Uterus (tissue), 4 donors: ENCODE measurements at places on chromosomes 4 and X. TPM values are rescaled to one million over a fixed set of nuclear protein-coding genes. Genes with fewer than 3 reads are reported as not detected.

The AFF2 gene
- total RNA-seq = 6.8 TPM

The HSD17B13 gene
- 0.14 TPM for total RNA-seq

The NALF2 gene
- not detected for total RNA-seq

The DMRTC1B gene
- not detected for total RNA-seq

- no peaks in the 10 kb centered on the region for H3K36me3 ChIP-seq
- H3K4me1 ChIP-seq = no peaks in the 10 kb centered on the region
- DNase-seq = no peak
- H3K27ac ChIP-seq = no peak overlapping the region
- no peak overlapping the region for H3K4me3 ChIP-seq
These were observed 42.3 kb upstream of the PRSS12 start for GRCh38 chr4:118395057-118395644.

GRCh38 chr4:87716371-87717265 lies 66.5 kb downstream of the DMP1 start:
- H3K36me3 ChIP-seq = no peaks in the 10 kb centered on the region
- no peak overlapping the region for H3K4me3 ChIP-seq
- no peaks in the 10 kb centered on the region for H3K27me3 ChIP-seq
- H3K27ac ChIP-seq = no peak overlapping the region
- H3K4me1 ChIP-seq = no peaks in the 10 kb centered on the region

GRCh38 chr4:129223945-129224344 lies 128.0 kb downstream of the C4orf33 start:
- H3K4me1 ChIP-seq = no peaks in the 10 kb centered on the region
- no peaks in the 10 kb centered on the region for H3K27me3 ChIP-seq
- H3K36me3 ChIP-seq = no peaks in the 10 kb centered on the region
- DNase-seq = no peak

DNA sequence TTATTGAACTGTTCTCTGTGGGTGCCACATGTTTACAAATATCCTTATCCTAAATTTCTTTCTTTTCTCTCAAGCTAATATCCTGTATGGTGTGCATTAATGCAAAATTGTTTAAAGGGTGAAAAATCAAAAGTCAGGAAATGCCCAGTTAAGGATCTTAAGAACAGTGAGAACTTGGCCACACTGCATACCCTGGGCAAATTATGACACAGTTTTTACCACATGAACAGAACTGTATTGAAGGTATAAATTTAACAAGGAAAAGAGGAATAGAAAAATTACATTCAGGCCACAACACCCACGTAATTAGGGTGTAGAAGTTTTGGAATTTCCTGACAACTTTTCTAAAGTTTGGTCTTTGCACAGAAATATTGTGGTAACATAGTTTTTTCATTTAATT lies 94.4 kb upstream of the HCCS start:
- no peak overlapping the region for H3K4me3 ChIP-seq
- H3K27me3 ChIP-seq = no peaks in the 10 kb centered on the region
- no peaks in the 10 kb centered on the region for H3K36me3 ChIP-seq
- no peak for DNase-seq

- H3K4me1 ChIP-seq = no peaks in the 10 kb centered on the region
- H3K4me3 ChIP-seq = no peak overlapping the region
- H3K27me3 ChIP-seq = no peaks in the 10 kb centered on the region
- H3K27ac ChIP-seq = no peak overlapping the region
- H3K36me3 ChIP-seq = no peaks in the 10 kb centered on the region
These were observed 447.1 kb upstream of the AMOT start for GRCh38 chrX:113287761-113288160.

GRCh38 chrX:115649461-115650063 lies 88.6 kb downstream of the PLS3 start:
- no peak for DNase-seq
- H3K4me3 ChIP-seq = no peak overlapping the region
- H3K27me3 ChIP-seq = no peaks in the 10 kb centered on the region
- no peaks in the 10 kb centered on the region for H3K36me3 ChIP-seq
- peak overlapping the region; percentile 42 for H3K27ac ChIP-seq

DNA sequence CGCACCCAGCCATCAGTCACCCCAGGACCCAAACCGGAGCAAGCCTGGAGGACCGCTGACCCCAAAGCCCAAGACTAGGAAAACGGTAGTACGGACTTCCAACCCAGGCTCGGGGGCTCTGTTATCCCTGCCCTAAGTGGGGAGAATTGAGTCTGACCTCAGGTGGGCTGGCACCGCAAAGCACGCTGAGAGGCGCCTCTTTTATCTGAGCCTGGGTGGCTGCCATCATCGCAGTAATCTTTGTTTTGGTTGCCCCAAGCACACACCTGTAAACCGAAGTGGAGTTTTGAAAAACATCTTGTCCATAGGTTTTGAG lies 894 bp upstream of the SH3RF1 start:
- peaks cover 6% of the 10 kb centered on the region for H3K4me1 ChIP-seq
- DNase-seq = no peak
- no peaks in the 10 kb centered on the region for H3K36me3 ChIP-seq
- peak overlapping the region; percentile 71 for H3K4me3 ChIP-seq
- peak overlapping the region; percentile 92 for H3K27ac ChIP-seq

DNA sequence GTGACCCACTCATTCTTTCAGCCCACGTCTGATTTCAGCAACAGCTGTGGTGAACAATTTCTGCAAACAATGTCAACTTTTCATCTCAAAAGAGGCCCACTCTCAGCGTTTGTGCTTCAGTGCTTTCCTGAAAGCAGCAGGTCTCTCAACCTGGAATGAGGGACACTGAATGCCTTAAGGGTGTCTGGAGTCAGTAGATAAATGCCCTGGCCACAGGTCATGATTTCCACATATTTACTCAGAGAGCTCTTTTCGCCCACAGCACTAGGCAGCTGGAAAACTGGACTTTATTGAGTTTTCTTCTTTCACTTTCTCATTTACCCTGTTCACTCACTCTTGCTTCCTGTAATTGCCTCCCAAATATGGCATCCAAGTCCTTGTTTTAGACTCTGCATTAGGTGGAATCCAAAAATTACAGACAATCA lies 52.8 kb downstream of the NPFFR2 start:
- no peak overlapping the region for H3K4me3 ChIP-seq
- no peaks in the 10 kb centered on the region for H3K36me3 ChIP-seq
- no peak overlapping the region for H3K27ac ChIP-seq
- no peaks in the 10 kb centered on the region for H3K4me1 ChIP-seq

DNA sequence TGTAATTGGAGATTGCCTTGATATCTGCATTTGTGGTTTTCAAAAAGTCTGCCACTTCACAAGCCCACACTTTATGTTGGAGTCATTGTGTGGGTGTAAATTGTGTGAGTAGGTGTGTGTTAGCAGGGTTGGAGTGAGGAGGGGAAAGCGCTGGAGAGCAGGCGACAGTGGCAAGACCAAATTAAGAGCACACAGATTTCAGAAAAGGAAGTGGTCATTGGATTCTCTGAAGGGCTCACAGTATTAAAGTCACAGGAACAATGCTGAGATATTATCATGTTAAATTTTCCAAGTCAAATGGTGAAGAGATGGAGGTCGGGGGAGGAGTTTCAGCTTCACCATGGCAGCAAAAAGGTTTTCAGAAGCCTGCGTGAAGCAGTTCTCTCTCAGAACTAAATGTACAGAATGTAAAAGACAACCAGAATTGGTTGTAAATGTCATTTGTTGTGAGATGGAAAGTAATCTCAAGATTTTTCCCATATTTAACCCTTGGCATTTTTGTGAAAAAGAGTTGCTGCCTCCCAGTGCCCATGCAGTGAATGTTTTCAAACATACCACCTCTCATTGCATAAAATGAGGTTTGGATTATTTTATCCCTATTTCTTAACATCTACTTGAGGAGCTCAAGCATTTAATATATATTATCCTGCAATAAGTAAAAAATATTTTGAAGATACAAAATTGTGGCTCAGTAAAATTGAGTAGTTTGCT lies 265.9 kb downstream of the ZNF674 start:
- no peak for DNase-seq
- no peaks in the 10 kb centered on the region for H3K4me1 ChIP-seq
- H3K36me3 ChIP-seq = no peaks in the 10 kb centered on the region

- no peaks in the 10 kb centered on the region for H3K36me3 ChIP-seq
- no peaks in the 10 kb centered on the region for H3K27me3 ChIP-seq
- DNase-seq = no peak
- no peak overlapping the region for H3K4me3 ChIP-seq
- no peaks in the 10 kb centered on the region for H3K4me1 ChIP-seq
- H3K27ac ChIP-seq = no peak overlapping the region
These were observed 98.2 kb downstream of the USP46 start for GRCh38 chr4:52560844-52561280.

DNA sequence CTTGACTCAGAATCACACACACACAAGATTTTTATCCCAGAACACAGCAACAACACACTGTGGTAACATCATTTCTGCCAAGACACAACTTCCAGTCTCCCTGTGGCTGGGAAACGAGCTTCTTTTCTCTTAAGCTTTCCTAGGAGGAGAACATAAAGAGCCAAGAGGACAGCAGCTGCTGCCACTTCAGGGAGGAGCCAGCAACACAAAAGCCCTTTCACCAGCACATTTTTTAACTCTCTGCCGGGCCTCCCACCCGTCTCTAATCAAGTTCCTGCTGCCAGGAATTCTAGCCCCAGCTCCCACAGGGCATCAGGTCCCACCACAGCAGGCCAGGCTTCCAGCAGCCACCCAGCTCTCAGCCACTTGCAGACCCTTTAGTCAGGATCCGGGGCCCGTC lies 22.4 kb downstream of the FAT1 start:
- H3K4me3 ChIP-seq = no peak overlapping the region
- no peaks in the 10 kb centered on the region for H3K36me3 ChIP-seq
- H3K27ac ChIP-seq = peak overlapping the region; percentile 60
- no peaks in the 10 kb centered on the region for H3K27me3 ChIP-seq
